ENCODE measurements at places on chromosomes 6 and 20. TPM values are rescaled to one million over a fixed set of nuclear protein-coding genes. Genes with fewer than 3 reads are reported as not detected.

- no peak overlapping the region for H3K4me3 ChIP-seq
- H3K27ac ChIP-seq, result no peak overlapping the region
- peaks cover 45% of the 10 kb centered on the region for H3K4me1 ChIP-seq
- H3K36me3 ChIP-seq, result no peaks in the 10 kb centered on the region
Measured at GRCh38 chr6:36660771-36661471, 17.6 kb upstream of the CDKN1A start.

DNA sequence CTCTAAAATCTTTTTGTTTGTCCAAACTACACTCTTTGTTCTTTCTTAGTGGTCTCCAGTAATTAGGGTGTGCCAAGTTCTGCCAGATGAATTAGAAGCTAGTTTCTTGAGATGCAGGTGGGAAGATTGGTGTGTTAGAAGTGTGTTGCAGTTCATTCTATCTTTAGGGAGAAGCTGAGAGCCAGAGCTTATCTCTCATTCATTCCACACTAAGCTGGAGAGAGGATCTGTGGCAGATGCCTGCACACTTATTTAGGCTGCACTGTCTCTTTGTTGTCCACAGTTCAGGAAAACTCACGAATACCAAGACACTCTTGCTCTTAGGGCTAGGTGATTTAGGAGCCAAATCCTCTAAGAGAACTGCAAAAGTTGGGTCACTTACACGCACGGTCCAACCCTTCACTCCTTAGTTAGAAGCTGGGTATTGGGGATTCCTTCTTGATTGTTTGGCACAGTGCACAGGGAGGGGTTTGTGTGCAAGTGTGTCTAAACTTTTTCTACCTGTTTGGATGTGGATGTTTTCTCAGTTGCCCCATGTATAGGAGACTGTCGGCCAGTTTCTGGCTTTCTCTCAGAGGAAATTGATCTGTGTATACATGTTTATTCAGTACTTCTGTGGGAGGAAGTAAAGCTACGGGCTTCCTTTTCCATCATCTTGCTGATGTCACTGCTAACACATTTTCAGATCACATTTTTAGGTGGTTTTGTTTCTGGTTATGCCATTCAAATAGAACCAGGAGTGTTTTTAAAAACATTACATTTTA lies 49.5 kb downstream of the SMAP1 start:
- peak; percentile 27 for DNase-seq
- no peaks in the 10 kb centered on the region for H3K27me3 ChIP-seq
- H3K4me3 ChIP-seq, result no peak overlapping the region
- no peak overlapping the region for H3K27ac ChIP-seq

DNA sequence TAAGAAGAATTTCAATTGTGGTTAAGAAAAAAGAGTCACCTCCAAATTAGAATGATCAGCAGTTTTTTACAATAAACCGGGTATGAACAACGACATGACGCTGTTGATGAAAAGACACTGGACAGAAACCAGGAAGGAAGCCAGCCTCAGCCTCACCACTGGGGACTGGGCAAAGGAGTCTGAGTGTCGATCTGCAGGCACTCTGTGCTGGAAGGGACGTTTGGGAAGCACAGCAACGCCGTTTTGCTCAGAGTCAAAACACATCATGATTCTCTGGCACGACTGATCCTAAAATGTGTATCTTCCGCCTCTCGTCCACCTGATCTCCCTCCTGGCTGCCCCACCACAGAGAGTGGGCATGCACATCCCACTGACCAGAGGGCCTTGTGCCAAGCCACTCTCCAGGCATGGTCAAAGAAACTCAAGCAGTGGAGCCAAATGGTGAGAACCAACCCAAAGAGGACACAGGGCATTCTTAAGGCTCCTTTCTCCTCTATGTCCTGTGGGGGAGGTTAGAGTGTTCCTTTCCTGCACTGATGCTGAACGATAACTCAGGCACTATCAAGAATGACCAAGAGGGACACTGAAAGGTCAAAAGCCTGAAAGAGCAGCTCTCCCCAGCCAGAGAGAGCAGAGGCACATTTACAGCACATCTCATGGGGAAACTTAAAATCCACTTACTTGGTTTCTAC lies 68.8 kb downstream of the AGPAT4 start:
- no peak for DNase-seq
- H3K4me1 ChIP-seq, result peaks cover 18% of the 10 kb centered on the region
- no peaks in the 10 kb centered on the region for H3K27me3 ChIP-seq
- H3K27ac ChIP-seq, result no peak overlapping the region

GRCh38 chr20:41100001-41100480 lies 37.3 kb upstream of the PLCG1 start:
- DNase-seq, result no peak
- no peaks in the 10 kb centered on the region for H3K27me3 ChIP-seq
- no peak overlapping the region for H3K27ac ChIP-seq
- no peak overlapping the region for H3K4me3 ChIP-seq
- H3K36me3 ChIP-seq, result peaks cover 85% of the 10 kb centered on the region

GRCh38 chr6:157491571-157492232 lies 110.7 kb downstream of the ZDHHC14 start:
- H3K4me3 ChIP-seq, result no peak overlapping the region
- no peaks in the 10 kb centered on the region for H3K27me3 ChIP-seq
- H3K4me1 ChIP-seq, result peaks cover 28% of the 10 kb centered on the region
- H3K27ac ChIP-seq, result no peak overlapping the region
- H3K36me3 ChIP-seq, result no peaks in the 10 kb centered on the region
- no peak for DNase-seq

GRCh38 chr6:156790711-156791319 lies 13.6 kb downstream of the ARID1B start:
- H3K27ac ChIP-seq, result no peak overlapping the region
- no peaks in the 10 kb centered on the region for H3K27me3 ChIP-seq
- H3K4me1 ChIP-seq, result peaks cover 82% of the 10 kb centered on the region
- H3K36me3 ChIP-seq, result no peaks in the 10 kb centered on the region
- H3K4me3 ChIP-seq, result no peak overlapping the region

DNA sequence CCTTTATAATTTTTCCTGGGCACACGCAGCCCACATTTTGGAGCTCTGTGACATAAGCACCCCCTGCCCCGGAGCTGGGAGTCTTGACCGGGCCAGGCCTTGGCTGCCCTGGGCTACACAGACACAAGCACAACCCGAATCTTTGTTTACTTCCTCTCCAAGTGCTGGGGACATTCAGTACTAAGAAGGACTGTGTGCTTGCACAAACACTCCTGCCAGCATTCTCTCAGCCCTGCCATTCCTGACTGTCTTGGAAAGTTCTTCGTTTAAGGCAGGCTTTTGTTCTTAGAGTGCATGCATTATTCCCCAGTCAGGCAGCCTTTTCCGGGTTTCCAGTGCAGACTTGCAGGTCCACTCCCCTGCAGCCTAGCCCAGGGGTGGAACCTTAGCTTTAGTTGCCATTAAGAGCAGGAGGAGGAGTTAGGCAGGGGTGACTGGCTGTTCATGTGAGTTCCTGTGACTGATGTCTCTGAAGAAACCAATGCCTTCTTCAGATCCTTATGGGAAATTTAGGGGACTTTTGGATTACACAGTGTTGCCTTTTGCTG lies 28.6 kb downstream of the FOXO3 start:
- peaks cover 50% of the 10 kb centered on the region for H3K4me1 ChIP-seq
- H3K27ac ChIP-seq, result peak overlapping the region; percentile 53
- no peak overlapping the region for H3K4me3 ChIP-seq
- DNase-seq, result peak; percentile 37
- no peaks in the 10 kb centered on the region for H3K36me3 ChIP-seq

- no peak overlapping the region for H3K27ac ChIP-seq
- H3K36me3 ChIP-seq, result peaks cover 3% of the 10 kb centered on the region
- no peak overlapping the region for H3K4me3 ChIP-seq
- H3K27me3 ChIP-seq, result no peaks in the 10 kb centered on the region
Measured at GRCh38 chr6:144384427-144384826, 99.3 kb downstream of the UTRN start.

DNA sequence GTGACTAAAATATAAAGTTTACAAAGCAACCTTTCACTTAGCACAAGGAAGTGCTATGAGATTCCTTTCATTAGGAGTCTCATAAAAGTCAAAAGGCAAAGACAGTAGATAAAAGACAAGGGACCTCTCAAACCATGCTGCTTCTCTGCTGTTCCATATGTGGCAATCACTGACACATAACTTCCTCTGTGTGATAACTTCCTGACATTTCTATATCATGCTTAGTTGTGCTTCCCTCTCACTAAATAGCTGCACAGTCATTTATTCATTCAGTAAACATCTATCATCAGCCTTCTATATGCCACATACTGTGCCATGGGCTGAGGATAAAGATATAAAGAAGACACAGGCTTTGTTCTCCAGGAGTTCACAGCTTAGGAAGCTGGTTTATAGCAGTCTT lies 214.8 kb upstream of the GRIK2 start:
- no peak overlapping the region for H3K27ac ChIP-seq
- H3K4me1 ChIP-seq, result no peaks in the 10 kb centered on the region
- no peak for DNase-seq
- no peaks in the 10 kb centered on the region for H3K36me3 ChIP-seq
- no peak overlapping the region for H3K4me3 ChIP-seq

Gene AMD1
- 88.9 TPM for polyA plus RNA-seq

Gene BPIFA2
- polyA plus RNA-seq, result not detected

Gene ULBP1
- polyA plus RNA-seq, result 0.04 TPM

Gene FGD2
- 444 TPM for polyA plus RNA-seq

Gene CEP162
- polyA plus RNA-seq, result 1.8 TPM

Gene CHRNA4
- polyA plus RNA-seq, result not detected

Gene ADAM33
- polyA plus RNA-seq, result not detected

Gene LINC00237
- not detected for polyA plus RNA-seq

Gene ERVFRD-1
- not detected for polyA plus RNA-seq

Gene RIPOR2
- 300 TPM for polyA plus RNA-seq

Gene PFDN4
- polyA plus RNA-seq, result 9.1 TPM
